ENCODE measurements at places on chromosomes 3 and 15. TPM values are rescaled to one million over a fixed set of nuclear protein-coding genes. Genes with fewer than 3 reads are reported as not detected.

The GOLGA8R gene
- total RNA-seq, result 0.27 TPM

The PARP16 gene
- 9.1 TPM for total RNA-seq

The LRRC49 gene
- 5.5 TPM for total RNA-seq

The CCR1 gene
- not detected for total RNA-seq

The DNAH12 gene
- total RNA-seq, result 0.19 TPM

The GPR87 gene
- 1.2 TPM for total RNA-seq

The CATSPER2 gene
- total RNA-seq, result 0.89 TPM

The PCOLCE2 gene
- total RNA-seq, result 38.2 TPM

The SNX22 gene
- 0.96 TPM for total RNA-seq

The SCN5A gene
- 0.70 TPM for total RNA-seq

The TRPM7 gene
- total RNA-seq, result 30.7 TPM

The TYRO3 gene
- 12.7 TPM for total RNA-seq

The TGM4 gene
- 0.08 TPM for total RNA-seq
